ENCODE measurements at places on chromosomes 6 and 20.

DNA sequence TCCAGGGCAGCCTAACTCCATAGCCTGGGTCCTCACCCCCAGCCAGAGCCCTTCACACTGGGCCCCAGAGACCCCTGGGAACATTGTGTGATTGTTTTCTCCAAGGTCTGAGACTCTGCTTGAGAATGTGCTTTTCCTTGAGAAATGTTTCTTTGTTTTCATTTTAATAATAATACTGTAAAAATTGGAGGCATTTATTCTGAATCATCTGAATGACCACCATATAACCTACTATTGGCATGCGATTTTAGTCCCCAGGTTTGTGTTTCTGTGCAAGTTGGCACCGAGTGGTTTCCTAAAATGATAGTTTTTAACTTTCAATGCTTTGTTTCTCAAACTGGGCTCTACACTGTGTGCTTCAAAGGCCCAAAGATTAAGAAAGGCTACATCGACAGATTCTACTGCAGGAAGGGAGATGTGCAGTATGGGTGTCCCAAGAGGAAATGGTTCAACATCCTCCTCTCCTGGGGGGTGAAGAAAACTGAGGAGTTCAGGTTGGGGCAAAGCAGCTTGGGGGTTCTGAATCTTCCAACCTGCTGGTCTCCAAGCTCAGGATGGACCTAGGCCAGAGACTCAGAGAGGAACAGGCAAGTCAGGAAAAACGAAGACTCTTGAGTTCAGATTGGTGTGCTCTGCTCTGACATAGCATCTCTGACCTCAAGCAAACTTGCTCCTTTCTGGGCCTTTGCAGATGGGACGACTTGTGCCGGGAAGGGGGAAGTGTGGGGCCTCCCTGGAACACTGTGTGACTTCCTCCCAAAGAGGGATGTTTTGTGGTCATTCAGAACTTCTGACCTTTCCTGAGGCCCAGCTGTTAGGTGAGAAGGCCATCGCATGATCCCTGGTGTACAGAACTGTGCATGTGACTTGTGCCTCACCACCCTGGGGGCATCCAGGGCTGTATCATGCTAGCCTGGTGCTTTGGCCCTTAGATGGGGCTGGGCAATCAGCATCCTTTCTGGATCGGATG lies 31.0 kb downstream of the DAAM2 start:
- DNase-seq, result no peak

GRCh38 chr6:139311831-139312230 lies 20.0 kb upstream of the TXLNB start:
- no peak for DNase-seq

DNA sequence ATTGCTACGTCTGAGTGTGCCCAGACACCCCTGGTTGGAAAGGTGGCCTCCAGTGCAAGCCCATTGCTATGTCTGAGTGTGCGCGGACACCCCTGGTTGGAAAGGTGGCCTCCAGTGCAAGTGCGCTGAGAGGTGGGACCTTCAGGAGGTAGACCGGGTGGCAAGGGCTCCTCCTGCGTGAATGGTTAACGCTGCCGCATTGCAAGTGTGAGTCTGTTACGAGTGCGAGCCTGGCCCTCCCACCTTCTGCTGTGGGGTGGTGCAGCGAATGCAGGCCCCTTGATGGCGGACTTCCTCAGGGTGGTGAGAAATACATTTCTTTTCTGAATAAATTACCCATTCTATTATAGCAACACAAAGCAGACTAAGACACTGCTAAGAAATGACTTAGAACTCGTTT lies 208.8 kb downstream of the DLL1 start:
- no peak for DNase-seq

GRCh38 chr6:102327697-102328225 lies 934.3 kb downstream of the GRIK2 start:
- no peak for DNase-seq

DNA sequence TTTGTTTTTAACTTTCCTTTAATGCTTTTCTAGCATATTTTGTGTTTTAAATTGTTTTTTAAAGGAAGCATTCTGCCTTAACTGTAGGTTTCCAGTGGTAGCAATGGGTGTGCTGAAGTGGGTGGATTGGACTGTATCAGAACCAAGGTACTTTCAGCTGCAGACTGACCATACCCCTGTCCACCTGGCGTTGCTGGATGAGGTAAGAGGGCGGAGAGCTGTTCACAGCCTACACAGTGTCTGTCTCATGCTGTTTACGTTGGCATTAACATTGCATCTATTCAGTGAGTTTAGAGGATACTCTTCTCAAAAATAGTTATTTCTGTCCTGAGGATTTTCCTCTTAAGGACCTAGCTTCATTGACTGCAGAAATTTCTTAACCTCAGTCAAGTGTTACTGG lies 11.9 kb downstream of the NELFCD start:
- DNase-seq, result no peak

DNA sequence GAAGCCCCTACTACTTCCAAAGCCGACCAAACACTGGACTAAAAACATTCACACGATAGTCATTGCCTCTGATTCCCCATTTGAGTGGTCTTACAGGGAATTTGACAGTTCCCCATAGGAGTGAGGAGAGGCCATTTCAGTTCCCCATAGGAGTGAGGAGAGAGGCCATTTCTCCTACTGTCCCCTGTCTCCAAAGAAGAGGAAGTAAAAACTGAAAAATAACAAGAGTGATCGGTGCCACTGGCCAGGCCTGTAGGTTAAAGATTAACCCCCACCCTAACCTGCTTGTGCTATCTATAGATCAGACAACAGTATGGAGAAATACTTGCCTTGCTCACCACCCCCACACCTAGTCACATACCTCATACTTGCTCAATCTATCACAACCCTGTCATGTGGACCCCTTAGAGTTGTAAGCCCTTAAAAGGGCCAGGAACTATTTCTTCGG lies 204.0 kb upstream of the MOCS1 start:
- no peak for DNase-seq

DNA sequence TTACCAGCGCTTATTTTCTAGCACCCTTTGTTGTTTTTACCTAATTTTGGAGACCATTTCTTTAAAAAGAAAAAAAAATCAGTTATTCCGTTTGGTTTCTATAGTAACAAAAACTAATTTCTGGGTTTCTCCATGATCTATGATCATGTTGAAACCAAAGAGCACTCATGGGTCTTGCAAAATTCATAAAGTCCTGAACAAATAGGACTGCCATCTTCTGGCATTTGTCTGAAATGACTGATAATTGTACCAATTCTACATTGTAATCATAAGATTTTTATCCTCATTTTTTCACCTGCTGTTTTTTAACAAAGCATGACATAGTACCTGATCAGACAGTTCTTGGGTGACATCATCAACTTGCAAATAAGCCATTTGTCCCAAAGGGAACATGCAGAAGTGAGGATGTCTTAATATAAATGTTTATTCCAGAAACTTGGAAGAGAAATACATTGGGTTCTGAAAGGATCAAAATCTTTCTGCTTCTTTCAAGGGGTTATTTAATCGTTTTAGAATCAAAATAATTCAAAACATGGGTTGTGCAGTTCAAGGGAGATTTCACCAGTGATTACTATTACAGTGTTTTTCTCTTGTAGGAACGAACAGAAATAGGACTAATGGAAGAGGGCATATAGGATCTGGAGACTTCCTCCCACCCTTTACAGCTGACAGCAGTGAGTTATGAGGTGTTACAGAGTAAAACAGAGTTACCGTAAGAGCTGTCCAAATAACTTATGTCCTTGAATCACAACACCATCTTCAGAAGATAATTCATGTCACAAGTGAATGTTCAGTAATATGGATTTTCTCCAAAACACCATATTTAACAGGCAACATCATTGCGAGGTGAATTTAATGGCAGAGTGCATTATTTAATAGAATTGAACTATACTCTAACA lies 87.1 kb upstream of the GJE1 start:
- DNase-seq, result no peak

GRCh38 chr20:12535770-12536169 lies 473.0 kb upstream of the SPTLC3 start:
- DNase-seq, result no peak

GRCh38 chr6:129792049-129792448 lies 69.1 kb downstream of the TMEM244 start:
- DNase-seq, result no peak

- DNase-seq, result no peak
Observed at GRCh38 chr6:2756687-2757224, 6.0 kb upstream of the MYLK4 start.

DNA sequence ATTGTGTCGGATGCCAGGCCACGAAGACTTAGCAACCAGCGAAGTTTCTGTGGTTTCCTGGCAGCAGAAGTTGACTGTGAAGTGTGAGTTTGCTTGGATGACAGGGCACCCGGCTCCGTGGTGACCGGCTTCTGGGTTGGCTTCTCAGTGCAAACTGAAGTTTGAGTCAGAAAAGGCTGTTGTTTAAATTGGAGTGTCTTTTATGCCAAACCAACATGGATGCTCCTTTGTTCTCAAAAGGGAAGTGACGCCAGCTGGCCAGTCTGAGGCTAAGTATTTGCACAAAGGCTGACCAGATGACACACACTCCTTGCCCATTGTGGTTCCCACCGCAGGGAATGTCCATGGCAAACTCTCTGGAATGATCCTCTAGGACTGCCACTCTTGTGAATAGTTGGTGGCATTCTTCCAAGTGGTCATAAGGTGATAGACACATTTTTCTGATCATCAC lies 164.8 kb upstream of the QKI start:
- no peak for DNase-seq

DNA sequence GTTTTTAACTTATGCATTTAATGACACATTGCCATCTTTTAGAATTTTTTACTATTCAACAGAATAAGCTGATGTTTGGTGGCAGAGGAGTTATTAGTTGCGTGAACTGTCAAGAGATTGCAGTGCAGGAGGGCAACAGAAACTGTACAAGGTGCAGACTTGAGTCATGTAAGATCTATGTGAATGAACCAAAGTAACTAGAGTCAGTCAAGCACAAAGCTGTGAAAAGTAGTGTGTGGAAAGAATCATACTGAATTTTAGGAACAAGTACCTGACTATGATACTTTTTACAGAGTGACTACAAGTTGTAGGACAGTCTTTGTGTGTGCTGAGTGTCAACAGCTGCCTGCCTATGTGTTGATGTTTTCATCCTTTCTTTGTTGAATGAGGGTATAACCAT lies 2.7 kb upstream of the C6orf163 start:
- DNase-seq, result no peak

GRCh38 chr20:1667502-1668085 lies 10.0 kb upstream of the SIRPG start:
- no peak for DNase-seq

DNA sequence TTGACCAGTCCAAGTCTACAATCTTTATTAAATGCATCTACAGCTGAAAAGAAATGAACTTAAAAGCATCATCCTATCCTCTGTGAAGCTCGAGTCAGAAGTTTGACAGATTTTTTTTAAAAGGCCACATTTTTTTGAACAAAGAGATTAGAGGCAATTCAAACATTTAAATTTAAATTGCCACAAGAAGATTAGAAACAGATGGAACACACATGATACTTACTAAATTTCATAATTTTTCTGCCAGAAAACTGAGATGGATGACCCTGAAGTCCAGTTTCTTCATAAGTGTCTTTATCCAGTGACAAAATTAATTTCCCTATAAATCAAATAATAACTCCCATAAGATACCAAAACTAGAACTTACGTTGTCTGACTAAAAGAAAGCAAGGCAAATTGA lies 4.3 kb downstream of the RPP40 start:
- DNase-seq, result no peak

GRCh38 chr6:64437996-64438395 lies 802.4 kb downstream of the PHF3 start:
- no peak for DNase-seq

DNA sequence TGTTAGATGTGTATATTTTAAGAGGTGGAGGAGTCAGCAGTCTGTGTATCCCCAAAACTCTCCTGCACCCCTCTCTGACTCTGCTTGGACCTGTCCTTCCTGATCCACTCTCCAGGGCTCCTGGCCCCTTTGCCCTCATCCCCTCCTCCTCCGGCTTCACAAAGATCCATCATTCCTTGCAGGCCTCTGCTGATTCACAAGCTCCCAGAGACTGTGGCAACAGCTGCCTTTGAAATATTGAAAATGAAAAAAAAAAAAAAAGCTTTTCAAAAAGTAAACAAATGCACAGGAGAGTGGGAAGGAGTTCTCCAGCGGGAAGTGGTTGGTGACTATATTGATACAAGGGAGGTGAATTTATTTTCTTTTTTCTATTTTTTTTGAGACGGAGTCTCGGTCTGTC lies 330.2 kb upstream of the SULF2 start:
- DNase-seq, result no peak

DNA sequence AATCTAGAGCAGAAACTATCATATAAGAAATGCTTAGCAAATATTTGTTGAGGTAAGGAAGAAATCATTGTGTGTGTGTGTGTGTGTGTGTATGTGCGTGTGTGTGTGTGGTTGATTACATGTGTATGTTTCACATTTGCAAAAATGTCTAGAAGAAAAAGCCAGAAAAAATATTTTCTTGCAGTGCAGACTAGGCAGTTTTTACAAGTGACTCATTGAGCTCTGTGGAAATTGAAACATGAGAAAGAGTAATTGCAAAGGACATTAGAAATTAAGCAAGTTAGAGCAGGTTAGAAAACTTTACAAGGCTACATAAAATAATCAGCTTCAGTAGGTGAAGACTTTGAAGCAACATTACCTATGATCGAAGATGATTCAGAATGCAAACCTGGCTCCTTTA lies 669.0 kb upstream of the EYS start:
- DNase-seq, result no peak

Measured in activated CD4-positive, alpha-beta T cell treated with anti-CD3 and anti-CD28 coated beads for 1 hour (primary cell).